Motor neuron (in vitro differentiated cells): ENCODE measurements at places on chromosomes 16 and 17.

DNA sequence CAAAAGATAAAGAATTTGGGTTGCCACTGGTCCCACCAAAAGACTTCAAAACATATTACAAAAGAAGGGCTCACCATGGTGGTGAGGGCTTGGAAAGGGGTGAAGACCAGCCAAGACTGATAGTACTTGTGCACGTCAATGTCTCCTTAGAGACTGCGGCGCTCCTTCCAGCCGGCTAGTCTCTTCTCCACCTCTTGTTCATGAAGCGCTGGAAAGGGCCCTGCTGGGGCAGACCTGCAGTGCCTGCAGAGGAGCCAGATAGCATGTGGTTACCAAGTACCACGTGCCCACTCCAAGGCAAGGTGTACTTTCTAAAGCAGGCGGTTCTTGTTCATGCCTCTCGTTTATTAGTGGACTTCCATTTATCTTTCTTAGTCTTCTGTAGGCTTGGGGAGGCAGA lies 92.7 kb upstream of the FAM20A start:
- ATAC-seq = no peak

DNA sequence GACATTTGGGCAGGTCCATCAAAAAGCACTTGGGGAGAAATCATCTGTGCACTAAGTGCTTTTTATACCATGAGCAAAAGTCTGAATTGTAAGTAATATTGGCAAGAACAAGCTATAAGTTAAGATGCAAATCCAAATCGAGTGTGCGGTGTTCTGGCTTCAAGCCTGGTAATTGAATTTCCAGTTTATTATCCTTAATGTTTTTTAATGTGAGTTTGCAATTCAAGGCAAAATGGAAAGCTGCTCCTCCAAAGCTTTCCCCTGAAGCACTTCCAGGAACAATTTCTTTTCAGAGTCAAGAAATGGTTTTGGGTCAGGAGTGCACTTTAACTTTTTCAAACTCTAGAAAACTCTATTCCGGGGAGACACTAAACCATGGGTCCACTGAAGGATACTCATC lies 445.7 kb downstream of the TOX3 start:
- ATAC-seq = no peak

- no peak for ATAC-seq
These were observed 1.9 kb downstream of the GPS2 start for GRCh38 chr17:7313088-7313889.

- ATAC-seq = no peak
These were observed 16.9 kb upstream of the LCMT1 start for GRCh38 chr16:25094596-25094995.

DNA sequence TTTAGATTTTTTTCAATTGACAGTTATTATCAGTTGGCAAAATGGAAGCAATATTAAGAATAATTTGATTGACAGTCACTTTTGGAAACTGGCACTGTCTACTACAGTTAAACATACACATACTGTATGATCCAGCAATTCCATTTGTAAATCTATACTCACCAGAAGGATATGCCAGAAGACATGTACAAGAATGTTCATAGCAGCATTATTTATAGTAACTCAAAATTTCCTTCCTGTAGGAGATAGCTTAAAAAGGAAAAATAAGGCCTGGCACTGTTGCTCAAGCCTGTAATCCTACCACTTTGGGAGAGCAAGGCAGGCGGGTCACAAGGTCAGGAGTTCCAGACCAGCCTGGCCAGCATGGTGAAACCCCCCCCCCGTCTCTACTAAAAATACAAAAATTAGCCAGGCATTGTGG lies 89.3 kb downstream of the VMP1 start:
- no peak for ATAC-seq

DNA sequence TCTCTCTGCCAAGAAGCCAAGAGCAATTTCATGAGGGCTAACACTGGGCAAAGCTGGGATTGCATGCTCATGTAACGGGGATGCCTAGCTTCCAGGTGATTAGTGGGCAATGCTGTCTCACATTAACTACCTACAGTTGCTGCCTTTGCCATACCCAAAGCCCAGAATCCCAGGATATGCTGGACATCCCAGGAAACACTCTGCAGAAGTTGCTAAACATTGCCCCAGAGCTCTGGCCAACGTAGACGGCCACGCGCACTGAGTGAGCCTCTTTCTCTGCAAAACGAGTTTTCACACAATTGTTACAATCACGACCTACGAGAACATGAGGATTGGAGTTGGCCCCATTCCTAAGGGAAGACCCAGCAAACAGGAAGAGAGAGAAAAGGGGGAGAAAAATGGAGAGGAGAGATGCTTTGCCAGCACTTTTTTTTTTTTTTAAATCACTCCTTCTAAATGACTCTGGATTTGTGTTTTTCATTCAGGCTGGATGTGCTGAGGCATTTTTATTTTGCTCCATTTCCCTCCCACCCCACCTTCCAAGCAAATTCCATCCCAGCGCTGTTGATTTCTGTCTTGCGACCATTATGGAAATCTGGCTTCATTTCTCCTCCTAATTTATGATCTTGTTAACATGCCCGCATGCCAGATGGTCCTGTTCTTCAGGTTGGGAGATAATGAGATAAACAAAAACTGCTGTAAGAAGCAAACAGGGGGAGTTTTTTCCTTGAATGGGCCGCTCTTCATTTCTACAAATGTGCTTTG lies 112.8 kb upstream of the DNAH9 start:
- no peak for ATAC-seq

DNA sequence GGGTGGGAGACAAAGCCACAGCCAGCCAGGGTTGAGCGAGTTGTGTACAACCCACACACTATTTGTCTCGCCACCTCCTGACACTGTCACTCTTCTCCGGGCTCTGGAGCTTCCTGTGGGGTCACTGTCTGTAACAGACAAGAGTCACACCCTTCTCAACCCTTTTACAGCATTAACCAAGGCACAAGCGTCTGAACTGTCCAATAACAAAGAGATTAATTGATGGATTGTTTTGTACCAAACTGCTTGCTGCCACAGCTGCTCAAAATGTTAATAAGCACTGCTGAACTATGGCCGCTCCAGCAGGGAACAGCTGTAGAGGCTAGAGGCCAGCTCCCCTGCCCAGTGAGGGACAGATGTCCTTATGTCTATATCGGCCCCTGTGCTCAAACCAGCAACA lies 25.2 kb upstream of the HYDIN start:
- ATAC-seq = peak; percentile 94

- ATAC-seq = no peak
These were observed 27.6 kb downstream of the FOXL1 start for GRCh38 chr16:86605950-86606349.

- no peak for ATAC-seq
These were observed 30.5 kb downstream of the NAGPA start for GRCh38 chr16:5003211-5003610.

DNA sequence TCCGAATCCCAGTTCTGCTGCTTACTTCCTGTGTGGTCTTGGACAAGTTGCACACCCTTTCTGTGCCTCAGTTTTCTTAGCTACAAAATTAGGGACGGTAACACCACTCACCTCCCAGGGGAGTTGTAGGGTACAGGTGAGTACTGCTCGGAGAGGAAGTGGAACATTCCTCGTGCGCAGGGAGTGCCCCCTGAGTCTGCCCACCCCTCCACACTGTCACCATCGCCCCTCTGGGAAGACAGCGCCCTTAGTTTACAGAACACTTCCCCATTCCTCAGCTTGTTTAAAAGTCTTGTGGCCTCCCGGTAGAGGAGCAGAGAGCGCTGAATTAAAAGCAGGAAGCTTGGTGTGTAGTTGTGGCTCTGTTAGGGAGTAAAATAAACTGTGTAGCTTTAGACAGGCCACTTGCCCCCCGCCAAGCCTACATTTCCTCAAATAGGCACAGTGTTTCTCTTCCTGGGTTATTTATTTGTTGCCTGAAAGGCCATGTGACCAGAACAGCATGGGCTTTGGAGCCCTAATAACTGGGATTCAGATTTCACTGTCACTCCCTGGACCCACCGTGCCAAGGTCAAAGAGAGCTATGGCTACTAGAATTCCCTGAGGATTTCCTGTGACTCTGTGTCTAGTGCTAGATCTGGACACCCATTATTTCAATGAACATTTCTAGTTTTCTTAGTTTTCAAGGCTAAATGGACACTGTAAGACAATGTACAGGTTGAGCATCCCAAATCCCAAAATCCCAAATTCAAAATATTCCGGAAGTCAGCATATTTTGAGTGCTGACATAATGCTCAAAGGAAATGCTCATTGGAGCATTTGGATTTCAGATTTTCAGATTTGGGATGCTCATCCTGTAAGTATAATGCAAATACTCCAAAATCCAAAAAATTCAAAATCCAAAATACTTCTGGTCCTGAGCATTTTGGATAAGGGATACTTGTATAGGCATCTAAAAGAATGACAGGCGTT lies 372.5 kb downstream of the SNX29 start:
- peak; percentile 40 for ATAC-seq

- ATAC-seq = no peak
These were observed 58.7 kb upstream of the NOL11 start for GRCh38 chr17:67659028-67659427.

DNA sequence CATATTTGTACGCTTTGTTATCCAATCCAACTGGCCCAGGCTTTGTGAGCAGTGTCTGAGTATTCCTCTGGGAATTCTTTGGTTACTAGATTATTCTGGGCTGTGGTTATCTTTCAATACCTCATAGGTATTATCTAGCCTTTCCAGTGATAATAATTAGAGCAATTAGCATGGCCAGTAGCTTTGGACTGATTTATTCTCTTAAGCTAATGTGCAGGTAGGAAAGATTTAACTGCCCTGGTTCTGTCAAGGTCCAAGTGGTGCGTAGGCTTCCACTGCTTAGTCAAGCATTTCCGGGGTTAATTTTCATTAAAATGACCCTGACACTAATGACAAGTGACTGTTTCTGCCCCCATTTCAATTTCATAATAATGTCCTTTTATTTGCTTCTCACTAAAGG lies 54.2 kb upstream of the PMFBP1 start:
- ATAC-seq = no peak

GRCh38 chr17:80729761-80730160 lies 185.1 kb downstream of the RPTOR start:
- no peak for ATAC-seq

GRCh38 chr16:12964461-12964860 lies 63.1 kb downstream of the SHISA9 start:
- ATAC-seq = no peak

- ATAC-seq = no peak
These were observed 55.3 kb downstream of the MYO18A start for GRCh38 chr17:29124925-29125273.

DNA sequence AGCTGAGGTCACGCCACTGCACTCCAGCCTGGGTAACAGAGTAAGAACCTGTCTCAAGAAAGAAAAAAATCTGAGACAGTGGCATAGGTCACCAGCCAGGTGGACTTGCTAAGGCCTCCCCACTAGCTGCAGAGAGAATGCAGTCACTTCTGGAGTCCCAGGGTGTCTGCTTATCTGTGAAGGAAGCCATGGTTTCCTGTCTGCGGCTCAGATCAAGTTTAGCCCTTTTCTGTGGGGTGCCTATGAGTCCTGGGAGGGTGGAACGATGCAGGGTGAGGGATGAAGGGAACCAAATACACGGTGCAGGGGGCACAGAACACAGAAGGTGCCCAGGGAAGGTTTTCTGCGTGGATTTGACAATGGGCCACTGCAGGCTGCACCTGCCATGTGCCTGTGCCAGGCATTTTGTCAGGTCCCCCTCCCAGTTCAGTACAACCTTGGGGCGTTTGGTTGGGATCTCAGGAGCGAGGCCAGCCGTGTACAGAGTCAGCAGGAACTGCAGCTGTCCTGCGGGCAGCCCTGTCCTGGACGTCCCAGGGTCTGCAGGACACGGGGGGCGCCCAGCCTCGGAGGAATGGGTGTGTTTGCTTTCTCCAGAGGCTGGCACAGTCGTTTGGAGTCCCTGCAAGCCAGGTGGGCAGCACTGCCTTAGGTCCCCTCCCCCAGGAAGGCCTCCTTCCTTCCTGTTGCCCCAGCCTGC lies 41.8 kb downstream of the RAB11FIP4 start:
- ATAC-seq = no peak

- ATAC-seq = no peak
These were observed 1.3 kb downstream of the NQO1 start for GRCh38 chr16:69724981-69725479.

GRCh38 chr17:511833-512251 lies 159.2 kb upstream of the RPH3AL start:
- no peak for ATAC-seq

GRCh38 chr16:2779978-2780898 lies 3.2 kb upstream of the ELOB start:
- no peak for ATAC-seq

- no peak for ATAC-seq
These were observed 7.5 kb downstream of the AANAT start for GRCh38 chr17:76474894-76475293.

DNA sequence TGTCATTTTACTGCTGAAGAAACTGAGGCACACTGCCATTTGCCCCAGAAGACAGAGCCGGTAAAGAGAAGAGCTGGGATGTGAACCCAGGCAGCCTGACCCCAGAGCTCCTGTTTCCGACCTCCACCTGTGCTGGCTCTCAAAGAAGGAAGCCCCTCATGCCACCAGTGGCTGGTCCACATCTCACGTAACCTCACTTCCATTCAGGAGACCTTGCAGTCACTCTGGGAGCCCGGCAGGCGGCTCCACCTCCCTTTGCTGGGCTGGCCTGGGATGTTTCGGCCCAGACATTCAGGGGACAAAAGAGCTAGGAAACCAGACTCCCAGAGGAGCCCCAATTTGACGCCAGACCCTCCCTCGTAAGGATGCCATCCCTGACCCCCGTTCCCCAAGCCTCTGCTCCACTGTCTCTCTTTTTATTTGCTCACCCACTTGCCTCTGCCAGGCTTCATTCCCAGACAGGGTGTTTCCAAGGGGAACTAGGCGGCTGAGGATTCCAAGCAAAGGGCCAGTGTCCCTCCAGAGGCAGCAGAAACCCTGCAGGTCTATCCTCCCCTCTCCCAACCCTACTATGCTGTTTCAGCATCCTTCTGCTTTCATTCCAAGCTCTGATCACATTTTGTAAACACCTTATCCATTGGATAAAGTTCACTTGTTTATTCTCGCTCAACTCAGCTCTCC lies 2.8 kb downstream of the TAF1C start:
- ATAC-seq = no peak

- no peak for ATAC-seq
These were observed 55.4 kb downstream of the TMEM186 start for GRCh38 chr16:8742068-8742467.

GRCh38 chr17:57864273-57864672 lies 14.4 kb upstream of the MRPS23 start:
- no peak for ATAC-seq

- peak; percentile 22 for ATAC-seq
These were observed 83.4 kb downstream of the ASIC2 start for GRCh38 chr17:33209671-33210070.

- ATAC-seq = no peak
These were observed 20.5 kb downstream of the USP36 start for GRCh38 chr17:78819806-78820792.

GRCh38 chr16:49338611-49339265 lies 34.9 kb upstream of the C16orf78 start:
- no peak for ATAC-seq
